Activated CD8-positive, alpha-beta memory T cell treated with anti-CD3 and anti-CD28 coated beads, Interleukin-2, amount 10 ng/mL, durations not matched to agents 7 days and 5 days (primary cell): ENCODE measurements at places on chromosomes 13 and 19. TPM values are rescaled to one million over a fixed set of nuclear protein-coding genes. Genes with fewer than 3 reads are reported as not detected.
A peak's percentile ranks its signal among the peaks of the same experiment; 100 is the strongest.

DNA sequence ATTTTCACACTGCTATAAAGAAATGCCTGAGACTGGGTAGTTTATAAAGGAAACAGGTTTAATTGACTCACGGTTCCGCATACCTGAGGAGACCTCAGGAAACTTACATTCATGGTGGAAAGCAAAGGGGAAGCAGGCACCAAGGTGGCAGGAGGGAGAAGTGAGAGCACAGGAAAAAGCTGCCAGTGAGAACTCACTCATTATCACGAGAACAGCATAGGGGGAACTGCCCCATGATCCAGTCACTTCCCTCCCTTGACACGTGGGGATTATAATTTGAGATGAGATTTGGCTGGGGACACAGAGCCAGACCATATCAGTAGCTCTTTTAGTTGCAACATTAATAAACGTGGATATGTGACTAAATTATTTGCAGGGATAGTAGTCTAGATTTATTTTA is 4.3 kb upstream of the KCTD4 start:
- no peaks in the 10 kb centered on the region for H3K27me3 ChIP-seq
- H3K36me3 ChIP-seq, result peaks cover 14% of the 10 kb centered on the region
- H3K4me3 ChIP-seq, result no peak overlapping the region
- H3K4me1 ChIP-seq, result peaks cover 13% of the 10 kb centered on the region

DNA sequence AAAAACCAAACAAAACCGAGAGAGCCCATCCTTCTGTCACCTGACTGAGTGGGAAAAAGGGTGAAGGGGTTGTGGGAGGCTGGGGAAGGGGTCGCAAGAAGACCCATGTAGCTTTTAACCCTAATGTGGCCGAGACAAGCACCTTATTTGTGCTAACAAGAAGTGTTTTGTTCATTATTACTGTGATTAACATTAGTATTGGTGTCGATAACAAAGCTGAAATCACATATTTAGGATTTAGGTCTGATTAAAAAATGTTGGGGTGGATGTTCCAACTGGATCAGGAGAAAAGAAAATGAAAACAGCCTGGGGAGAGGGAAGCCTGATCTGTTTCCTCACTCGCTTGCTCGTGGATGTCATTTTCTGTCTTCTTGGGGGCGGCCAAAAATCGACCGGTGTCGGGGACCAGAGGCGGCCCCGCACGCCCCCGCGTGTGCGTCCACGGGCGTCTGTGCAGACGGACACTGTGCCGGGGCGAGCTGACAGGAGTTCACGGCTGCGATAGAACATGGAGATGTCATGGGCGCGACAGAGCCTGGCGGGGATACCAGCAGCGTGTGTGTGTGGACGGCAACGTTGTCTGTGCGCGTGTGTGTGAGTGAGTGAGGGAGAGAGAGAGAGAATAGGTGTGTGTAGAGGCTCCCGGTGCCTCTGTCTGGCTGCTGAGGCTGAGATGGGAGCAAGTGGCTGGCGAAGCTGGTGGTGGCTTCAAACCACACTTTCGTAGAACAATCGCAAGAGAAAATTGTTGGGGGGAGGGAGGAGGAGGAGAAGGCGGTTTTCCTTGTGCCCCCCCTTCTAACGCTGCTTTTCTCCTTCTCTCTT is 29.1 kb downstream of the NFIX start:
- H3K4me3 ChIP-seq, result peak overlapping the region; percentile 37
- no peak overlapping the region for H3K27ac ChIP-seq
- peaks cover 78% of the 10 kb centered on the region for H3K27me3 ChIP-seq
- H3K36me3 ChIP-seq, result no peaks in the 10 kb centered on the region
- no peak for DNase-seq
- peaks cover 16% of the 10 kb centered on the region for H3K4me1 ChIP-seq

- no peak overlapping the region for H3K27ac ChIP-seq
- no peak for DNase-seq
- H3K4me3 ChIP-seq, result no peak overlapping the region
- peaks cover 72% of the 10 kb centered on the region for H3K4me1 ChIP-seq
Measured at GRCh38 chr19:19477705-19478383, 37.5 kb downstream of the TSSK6 start.

DNA sequence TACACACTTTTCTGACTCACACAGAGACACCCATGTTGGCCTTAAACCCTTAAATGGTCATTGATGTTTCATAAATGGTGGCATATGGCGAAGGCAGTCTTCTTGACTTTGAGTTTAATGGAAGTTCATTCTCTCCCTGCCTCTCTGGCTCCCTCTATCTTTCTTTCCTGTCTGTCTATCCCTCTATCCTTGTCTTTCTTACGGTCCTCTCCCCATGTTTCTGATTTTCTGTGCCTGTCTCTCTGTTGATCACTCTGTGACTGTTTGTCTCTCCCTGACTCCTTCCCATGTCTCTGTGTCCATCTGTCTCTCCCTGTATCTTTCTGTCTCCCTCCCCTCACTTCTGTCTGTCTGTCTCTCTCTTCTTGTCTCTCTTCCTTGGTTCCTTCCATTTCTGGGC is 43.2 kb upstream of the SHKBP1 start:
- DNase-seq, result no peak
- H3K4me3 ChIP-seq, result no peak overlapping the region
- no peak overlapping the region for H3K27ac ChIP-seq
- H3K36me3 ChIP-seq, result no peaks in the 10 kb centered on the region

DNA sequence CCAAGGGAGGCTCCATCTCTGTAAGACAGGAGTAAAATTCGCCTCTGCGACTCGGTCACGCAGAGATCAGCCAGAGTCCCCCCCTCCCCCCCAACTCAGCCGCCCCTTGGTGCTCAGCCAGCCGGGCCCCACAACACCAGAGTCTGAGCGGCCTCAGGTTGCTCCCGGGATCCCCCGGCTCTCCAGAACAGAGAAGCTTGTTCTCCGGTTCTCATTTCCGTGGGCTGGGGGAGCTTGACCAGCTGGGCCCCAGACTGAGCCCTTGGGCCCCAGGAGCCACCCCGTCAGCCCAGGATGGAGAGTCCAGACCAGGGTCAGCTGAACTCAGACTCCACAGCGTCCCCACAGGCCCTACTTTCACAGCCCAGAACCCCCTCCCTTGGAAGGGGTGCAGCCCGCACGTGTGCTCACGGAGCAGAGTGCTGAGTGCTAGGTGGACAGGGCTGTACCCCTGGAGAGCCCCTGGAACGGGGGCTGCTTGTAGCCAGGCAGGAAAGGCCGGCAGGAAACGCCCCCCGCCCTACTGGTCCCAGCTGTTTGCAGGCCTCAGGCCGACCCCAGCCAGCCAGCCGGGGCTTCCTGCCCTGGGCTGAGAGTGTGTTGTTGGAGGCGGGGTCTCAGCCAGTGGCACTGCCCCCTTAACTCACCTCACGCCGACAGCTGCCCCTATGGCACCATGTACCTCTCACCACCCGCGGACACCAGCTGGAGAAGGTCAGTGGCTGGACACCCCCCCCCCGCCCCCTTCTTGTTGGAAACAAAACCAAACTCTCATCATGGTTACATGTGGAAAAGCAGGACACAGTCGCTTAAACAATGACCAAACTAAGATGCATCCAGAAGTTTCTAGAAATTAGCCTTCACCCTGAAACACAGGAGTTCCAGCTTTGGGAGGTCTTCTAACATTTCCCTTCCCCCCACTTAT is 44.4 kb downstream of the COMP start:
- no peak overlapping the region for H3K4me3 ChIP-seq
- no peaks in the 10 kb centered on the region for H3K27me3 ChIP-seq
- no peaks in the 10 kb centered on the region for H3K4me1 ChIP-seq
- no peak overlapping the region for H3K27ac ChIP-seq
- DNase-seq, result no peak
- H3K36me3 ChIP-seq, result no peaks in the 10 kb centered on the region

DNA sequence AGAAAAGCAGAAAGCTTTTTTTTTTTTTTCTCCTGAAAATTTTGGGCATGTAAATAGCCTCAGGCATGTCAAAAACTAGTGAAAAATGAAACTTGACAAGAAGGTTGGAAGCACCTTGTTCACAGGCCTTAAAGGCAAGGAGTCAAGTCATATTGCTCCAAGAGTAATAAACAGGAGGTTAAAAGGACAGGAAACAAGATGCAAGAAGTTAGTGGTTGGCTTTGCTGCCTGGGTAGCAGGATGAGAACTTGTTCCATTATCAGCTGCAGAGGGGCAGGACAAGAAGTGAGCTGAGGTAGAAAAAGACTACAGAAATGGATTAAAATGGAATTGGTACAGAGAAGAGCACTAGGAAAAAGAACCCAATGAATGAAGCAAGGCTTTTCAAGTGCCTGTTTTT is 242.6 kb downstream of the DCT start:
- peaks cover 6% of the 10 kb centered on the region for H3K27me3 ChIP-seq
- DNase-seq, result no peak
- peaks cover 27% of the 10 kb centered on the region for H3K4me1 ChIP-seq
- no peaks in the 10 kb centered on the region for H3K36me3 ChIP-seq
- H3K4me3 ChIP-seq, result no peak overlapping the region

The SPIB gene
- 0.23 TPM for total RNA-seq

The VSTM1 gene
- total RNA-seq, result not detected

The CYP4F2 gene
- not detected for total RNA-seq

The IGFL1 gene
- not detected for total RNA-seq

The CLIP3 gene
- 0.98 TPM for total RNA-seq
